Regular cardiac myocyte (primary cell): ENCODE measurements at places on chromosomes 2 and 18. TPM values are rescaled to one million over a fixed set of nuclear protein-coding genes. Genes with fewer than 3 reads are reported as not detected.

The IL1RL1 gene
- total RNA-seq = 1.1 and 2.3 TPM in 2 replicates

The HES6 gene
- total RNA-seq = 0.56 and 1.3 TPM in 2 replicates

The KANSL1L gene
- 11.7 and 38.9 TPM in 2 replicates for total RNA-seq

The TUBB8B gene
- total RNA-seq = not detected in 2 replicates

The BAZ2B gene
- total RNA-seq = 28.2 and 40.3 TPM in 2 replicates
